Hematopoietic multipotent progenitor cell (in vitro differentiated cells): ENCODE measurements at places on chromosomes 12 and 14.

GRCh38 chr14:104792101-104792884 is 3.3 kb downstream of the AKT1 start:
- DNase-seq = no peak

DNA sequence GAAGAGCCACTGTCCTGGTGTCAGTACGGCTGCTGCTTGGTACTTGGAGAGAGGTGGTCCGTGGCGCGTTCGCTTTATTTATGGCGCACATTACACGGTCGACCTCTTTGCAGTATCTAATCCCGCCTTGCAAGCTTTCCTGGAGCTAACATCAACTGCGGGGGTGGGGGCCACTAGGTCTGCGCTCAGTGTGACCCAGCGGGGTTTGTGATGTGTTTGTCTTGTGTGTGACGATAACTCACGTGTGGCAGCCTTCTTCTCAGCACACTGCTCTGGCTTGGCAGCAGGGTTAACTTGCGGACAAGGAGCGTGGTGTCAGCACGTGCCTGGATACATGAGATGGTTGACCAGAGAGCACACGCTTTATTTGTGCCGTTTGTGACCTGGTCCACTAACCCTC is 122.2 kb upstream of the RTL1 start:
- no peak for DNase-seq

- DNase-seq = no peak
These were observed 27.4 kb downstream of the PTPN11 start for GRCh38 chr12:112446008-112446725.

DNA sequence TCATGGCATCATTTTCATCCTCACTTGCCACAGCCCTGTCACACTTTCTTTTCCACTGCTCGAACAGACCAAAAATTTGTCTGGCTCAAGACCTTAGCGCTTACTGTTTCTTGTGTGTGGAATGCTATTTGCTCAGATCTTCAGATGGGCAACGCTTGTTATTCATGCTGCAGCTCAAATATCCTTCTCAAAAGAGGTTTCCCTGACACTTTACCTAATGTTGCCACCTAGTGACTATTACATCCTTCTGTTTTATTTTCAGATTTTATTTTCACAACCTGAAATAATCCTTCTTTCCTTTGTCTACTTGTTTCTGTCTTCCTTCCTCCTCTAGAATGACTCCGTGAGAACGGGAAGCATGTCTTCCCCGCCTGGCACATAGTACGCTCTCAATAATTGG is 5.6 kb downstream of the FBXO33 start:
- peak; percentile 36 for DNase-seq

GRCh38 chr14:56183631-56184157 is 65.5 kb downstream of the PELI2 start:
- no peak for DNase-seq

- no peak for DNase-seq
These were observed 251.7 kb upstream of the SFSWAP start for GRCh38 chr12:131458931-131459772.
